ENCODE measurements at places on chromosomes 7 and 10.

DNA sequence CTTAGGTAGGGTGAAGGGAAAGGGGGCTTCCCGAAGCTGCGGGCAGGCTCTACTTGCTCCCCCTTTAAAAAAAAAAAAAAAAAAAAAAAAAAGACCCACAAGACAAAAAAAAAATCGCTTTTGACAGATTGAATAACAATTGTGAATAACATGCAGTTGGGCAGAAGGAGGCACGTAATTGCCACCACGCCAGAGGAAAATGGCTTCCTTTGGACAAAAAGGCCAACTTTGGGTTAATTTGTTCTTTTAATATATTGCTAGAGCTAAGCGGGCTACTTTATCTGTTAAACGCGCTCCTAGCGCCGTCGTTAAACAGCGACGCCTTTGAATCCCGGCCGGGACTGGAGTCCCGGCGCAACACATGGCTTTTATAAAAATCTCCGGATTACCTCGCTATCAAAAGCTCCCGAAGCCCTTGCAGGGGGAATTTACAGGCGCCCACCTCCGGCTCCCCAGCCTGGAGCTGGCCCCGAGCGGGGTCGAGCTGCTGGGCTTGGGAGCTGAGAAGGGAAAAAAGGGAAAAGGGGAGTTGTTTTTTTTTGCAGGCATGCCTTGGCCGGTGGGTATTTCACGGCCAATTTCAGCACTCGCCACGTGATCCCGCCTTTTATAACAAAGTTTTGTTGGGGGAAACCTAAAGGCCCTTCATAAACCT is 1.2 kb downstream of the HOXA11 start:
- DNase-seq: no peak

- DNase-seq: no peak
These were observed 11.8 kb upstream of the MIOS start for GRCh38 chr7:7554649-7555575.

GRCh38 chr10:86366033-86366901 is at the start of gene GRID1:
Gene GRID1, minus strand, starts transcription at chr10:86366795.
- DNase-seq: no peak

DNA sequence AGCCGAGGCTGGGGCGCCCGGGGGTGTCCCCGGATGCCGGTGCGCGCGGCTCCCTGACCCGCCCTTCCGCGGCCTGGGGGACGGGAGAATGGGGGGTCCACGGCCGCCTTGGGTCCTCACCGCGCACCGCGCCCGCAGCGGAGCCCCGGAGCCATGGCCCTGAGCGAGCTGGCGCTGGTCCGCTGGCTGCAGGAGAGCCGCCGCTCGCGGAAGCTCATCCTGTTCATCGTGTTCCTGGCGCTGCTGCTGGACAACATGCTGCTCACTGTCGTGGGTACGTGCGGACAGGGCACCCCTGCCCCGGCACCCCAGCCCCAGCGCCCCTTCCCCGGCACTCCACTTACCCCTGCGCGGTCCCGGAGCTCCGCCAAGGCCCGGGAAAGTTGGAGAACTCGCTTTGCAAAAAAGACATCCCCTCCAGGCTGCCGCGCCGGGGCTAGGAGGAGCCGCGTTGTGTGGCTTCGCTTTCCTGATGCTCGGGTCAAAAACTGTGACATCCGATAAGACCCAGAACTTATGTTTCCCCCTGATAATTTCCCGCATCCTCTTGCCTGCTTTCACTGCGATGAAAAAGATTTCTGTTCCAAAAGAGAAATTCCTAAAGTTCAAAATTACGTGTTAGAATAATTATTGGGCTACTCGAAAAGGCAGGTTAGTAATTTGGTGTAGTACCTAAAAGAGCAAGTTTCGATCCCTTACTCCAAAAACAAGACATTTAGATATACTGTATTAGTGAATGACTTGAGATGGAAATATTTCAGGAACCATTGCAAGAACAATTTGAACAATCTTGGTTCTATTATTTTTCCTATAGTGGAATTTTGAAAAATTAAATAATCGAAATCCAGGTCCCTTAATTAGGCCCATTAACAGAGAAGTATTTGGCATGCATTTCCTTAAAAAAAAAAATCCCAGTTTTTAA is 888 bp downstream of the SLC18A2 start:
- DNase-seq: no peak

DNA sequence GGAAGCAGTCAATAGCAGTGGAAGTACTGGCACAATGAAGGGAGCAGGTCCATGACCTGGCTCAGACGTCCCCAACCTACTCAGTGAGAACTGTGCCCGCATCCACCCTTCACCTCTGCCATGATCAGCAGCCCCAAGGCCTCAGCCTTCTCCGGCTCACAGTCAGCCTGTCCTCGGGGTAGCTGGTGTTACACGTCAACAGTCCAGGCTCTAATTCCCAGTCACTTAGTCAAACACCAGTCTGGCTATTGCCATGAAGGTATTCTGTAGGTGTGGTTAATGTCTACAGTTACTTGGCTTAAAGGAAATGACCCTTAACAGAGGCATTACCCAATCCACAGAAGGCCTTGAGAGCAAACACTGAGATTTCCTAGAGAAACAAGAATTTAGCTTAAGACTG is 49.1 kb downstream of the GRB10 start:
- peak; percentile 34 for DNase-seq
